GM12864 (cell line): ENCODE measurements at places on chromosomes 3 and 15.

DNA sequence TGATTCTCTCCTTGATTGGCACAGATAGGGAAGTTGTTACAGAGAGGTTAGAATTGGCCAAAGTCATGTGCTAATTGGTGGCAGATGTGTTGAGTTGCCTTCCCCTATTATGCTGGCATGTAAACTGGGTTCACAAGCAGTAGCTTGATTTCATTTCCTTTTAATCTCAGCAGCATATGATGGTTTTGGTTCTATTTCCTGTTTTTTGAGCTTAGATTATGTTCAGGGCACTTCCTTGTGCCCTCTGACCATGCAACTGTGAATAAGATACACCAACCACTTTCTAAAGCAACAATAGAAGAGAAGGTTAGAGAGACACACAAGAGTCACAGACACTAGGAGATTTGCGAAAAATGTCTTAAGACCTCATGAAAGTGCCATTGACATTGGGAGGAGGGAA is 16.5 kb downstream of the HPS3 start:
- DNase-seq = peak; percentile 31

DNA sequence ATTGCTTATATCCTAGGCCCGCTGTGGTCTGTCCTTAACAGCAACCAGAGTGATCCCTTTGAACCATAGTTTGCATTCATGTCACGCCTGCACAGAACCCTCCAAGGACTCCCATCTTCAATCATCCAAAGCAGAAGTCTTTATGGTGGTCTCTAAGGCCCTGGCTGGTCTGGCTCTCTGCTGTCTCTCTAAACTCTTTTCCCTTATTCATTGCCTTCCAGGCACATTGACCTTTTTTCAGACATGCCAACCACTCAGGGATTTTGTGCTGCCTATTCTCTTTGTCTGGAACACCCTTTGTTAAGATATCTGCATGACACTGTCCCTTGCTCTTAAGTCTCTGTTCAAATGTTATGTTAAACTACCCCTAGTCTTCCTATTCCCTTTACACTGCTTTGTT is 21.9 kb upstream of the ZBTB47 start:
- no peak for DNase-seq

DNA sequence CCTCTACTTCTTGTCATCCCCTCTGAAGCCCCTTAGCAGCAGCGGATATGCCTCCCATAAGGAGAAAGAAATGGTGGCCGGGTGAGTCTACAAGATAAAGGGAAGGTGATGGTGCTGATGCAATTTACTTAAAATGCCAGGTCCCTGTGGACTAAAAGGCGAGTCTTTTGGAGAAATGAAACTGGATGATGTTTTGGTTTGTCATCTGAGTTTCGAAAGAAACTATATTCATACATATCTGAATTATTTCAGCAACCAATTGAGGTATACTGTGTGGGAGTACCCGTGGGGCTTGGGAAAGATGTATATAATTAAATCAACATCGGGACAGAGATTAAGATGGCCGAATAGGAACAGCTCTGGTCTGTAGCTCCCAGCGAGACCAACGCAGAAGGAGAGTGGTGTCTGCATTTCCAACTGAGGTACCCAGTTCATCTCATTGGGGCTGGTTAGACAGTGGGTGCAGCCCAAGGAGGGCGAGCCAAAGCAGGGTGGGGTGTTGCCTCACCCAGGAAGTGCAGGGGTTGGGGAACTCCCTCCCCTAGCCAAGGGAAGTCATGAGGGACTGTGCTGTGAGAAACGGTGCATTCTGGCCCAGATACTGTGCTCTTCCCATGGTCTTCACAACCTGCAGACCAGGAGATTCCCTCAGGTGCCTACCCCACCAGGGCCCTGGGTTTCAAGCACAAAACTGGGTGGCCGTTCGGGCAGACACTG is 210.6 kb upstream of the CHRM5 start:
- no peak for DNase-seq

GRCh38 chr3:189001559-189001958 is 170.2 kb upstream of the TPRG1 start:
- DNase-seq = no peak

- DNase-seq = no peak
These were observed 151.9 kb downstream of the FAM43A start for GRCh38 chr3:194837457-194838127.

GRCh38 chr3:112654979-112655378 is 14.0 kb upstream of the CCDC80 start:
- DNase-seq = no peak

DNA sequence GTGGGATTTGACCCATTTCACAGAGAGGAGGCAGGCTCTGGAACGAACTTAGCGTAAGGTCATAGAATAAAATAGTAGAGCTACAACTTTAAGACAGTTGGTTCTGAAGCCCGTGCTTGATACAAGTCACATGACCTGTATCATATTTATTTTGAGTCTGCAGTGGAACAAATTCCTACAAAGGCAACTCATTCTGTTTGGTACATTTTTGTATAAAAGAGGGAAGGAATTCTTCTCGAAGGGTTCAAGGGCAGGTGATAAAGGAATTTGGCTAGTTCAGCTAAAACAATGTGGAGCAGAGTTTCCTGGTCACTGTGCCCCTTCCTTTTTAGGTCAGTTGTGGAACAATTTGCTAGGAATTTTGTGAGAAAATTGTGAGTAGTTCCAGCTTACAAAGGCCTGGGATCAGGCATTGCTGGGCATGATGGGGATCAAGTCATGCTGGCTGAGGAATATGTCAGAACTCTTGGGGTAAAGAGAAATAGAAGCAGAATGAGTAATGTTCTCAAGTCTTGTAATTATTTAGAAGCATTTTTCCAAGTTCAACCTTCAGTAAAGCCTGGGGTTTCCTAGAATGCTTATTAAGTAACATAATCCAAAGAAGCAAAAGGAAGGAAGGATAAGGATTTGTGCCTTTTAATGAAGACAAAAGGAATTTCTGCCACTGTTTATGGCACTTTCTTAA is 19.1 kb downstream of the USP3 start:
- DNase-seq = no peak

DNA sequence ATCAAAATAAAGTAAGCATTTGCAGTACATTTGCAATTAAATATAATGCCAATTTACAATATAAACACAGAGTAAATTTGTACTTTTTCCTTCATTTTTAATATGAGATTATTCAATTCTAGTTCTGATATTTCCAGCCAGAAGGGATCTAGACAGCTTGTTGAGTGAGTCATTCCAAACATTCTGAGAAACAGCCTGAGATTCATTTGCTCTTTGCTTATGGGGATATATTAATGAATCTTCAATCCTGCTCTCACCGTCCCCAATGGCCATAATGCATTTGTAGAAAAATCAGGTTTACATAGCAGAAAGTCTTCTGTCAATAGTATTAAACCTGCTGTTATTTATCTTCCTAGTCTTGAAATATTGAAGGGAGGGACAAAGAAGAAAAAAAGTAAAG is 554.2 kb downstream of the TUSC7 start:
- no peak for DNase-seq

GRCh38 chr3:126770096-126770495 is 66.1 kb downstream of the CHCHD6 start:
- no peak for DNase-seq

DNA sequence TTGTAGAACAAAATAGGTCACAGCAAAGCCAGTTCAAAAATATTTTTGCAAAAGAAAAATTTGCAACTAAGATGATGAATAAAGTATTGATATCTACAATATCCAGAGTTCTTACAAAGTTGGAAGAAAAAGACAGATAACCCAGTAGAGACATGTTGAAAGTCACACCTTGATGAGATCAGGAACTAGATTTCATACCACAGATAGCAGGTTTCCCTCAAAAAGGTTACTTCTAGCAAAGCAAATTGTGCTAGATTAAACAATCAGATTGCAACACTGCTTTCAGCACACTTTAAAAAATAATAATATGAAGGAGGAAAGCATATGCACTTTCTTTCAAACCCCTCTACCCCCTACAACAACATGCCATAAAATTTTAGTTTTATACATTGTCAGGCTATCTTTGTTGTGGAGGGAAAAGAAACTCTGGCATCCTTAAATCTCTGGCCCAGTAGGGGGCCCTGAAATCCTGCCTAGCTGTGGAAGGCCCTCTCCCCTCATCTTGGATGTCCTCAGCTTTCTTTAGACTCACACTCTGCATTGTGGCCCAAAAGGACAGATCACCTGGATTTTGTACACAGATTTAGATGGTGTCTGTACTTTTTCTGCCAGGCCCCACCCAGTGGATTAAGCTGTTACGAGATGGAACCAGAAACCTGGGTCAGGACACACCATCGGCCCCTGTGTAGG is 50.9 kb downstream of the CCR3 start:
- no peak for DNase-seq

- no peak for DNase-seq
These were observed 41.1 kb upstream of the PLSCR5 start for GRCh38 chr3:146646261-146646660.

DNA sequence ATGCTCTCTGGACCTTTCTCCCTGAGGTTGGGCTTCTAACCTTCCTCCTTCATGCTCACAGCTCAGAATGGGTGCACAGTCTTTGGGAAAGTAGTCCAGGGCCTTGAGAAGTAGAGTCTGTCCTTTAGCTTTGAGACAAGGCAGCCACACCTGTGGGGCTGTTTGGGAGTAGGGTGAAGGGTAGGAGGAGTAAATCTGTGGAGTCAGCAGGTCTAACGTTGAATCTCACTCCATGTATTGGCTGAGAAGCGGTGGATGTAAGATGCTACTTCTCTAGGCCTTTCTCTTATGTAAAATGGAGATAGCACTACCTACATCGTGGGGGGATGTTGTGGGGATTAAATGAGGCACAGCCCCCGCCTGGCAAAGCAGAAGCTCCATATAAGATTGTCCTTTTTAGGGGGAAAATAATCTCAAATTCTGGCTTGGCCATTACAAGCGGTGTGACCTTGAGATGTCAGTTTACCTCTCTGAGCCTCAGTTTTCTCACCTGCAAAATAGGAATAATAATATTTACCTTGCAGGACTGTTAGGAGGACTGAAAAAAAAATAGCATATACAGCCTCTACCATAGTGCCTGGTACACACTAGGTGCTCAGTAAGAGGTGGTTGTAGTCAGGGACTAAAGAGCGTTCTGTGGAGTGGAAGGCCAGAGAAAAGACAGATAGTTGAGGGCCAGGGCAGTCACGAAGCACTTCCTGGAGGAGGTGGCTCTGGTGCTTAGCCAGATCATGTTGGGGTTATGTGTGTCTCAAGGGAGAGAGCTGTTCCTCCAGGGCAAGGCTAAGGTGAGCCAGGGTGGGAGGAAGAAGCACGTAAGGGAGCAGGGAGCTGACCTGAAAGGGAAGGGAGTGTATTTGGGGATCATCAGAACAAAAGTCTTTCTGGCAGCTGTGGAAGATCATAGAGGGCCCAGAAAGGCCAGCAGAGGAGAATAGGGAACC is 82.8 kb upstream of the MRPS22 start:
- DNase-seq = no peak

- DNase-seq = no peak
These were observed 23.9 kb downstream of the RNF111 start for GRCh38 chr15:59011262-59011952.

- DNase-seq = no peak
These were observed 380.0 kb upstream of the DPH6 start for GRCh38 chr15:35926007-35926380.

DNA sequence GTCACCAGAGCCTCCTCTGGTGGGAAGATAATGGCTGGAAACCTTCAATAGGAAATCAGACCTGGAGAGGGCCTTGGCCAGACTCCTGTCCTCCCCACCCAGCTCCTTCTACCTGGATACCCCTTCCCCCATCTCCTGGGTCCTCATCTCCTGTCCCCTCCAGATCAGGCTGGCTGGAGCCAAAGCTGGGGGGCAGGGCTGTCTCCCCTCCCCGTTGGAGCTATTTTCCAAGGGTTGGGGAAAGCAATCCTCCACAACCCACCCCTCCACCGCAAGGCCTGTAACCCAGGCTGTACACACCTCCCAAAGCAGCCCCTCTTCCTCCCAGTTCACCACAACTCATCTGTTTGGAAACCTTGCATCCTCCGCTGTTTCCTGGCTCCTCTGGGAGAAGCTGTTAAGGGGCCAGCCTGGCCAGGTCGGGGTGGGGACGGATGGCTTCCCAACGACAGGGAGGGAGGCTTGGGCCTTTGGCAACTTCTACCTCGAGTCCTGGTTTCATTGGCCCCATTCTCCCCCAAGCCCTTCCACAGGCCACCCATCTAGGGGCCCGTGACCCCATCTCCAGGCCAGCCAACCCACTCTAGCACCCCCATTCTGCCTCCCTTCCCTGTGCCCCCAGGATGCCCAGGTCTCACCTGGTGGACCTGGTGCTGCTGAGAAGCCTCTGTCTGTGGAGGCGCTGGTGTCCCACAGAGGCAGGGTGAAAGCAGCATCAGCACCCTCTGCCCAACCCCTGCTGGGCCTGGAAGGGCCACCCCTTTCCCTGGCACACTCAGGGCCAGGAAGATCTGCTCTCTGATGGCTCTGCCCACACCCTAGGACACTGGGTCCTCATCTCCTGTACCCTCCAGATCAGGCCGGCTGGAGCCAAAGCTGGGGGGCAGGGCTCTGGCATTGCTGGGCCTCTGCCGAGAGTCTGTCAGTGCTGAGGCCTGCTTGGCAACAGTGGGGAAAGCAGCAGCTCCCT is 22.1 kb upstream of the GOLGA6C start:
- DNase-seq = no peak

- DNase-seq = no peak
These were observed 1.3 kb downstream of the ISL2 start for GRCh38 chr15:76337696-76338485.

GRCh38 chr3:147361454-147362420 is 44.6 kb downstream of the ZIC4 start:
- peak; percentile 4 for DNase-seq

DNA sequence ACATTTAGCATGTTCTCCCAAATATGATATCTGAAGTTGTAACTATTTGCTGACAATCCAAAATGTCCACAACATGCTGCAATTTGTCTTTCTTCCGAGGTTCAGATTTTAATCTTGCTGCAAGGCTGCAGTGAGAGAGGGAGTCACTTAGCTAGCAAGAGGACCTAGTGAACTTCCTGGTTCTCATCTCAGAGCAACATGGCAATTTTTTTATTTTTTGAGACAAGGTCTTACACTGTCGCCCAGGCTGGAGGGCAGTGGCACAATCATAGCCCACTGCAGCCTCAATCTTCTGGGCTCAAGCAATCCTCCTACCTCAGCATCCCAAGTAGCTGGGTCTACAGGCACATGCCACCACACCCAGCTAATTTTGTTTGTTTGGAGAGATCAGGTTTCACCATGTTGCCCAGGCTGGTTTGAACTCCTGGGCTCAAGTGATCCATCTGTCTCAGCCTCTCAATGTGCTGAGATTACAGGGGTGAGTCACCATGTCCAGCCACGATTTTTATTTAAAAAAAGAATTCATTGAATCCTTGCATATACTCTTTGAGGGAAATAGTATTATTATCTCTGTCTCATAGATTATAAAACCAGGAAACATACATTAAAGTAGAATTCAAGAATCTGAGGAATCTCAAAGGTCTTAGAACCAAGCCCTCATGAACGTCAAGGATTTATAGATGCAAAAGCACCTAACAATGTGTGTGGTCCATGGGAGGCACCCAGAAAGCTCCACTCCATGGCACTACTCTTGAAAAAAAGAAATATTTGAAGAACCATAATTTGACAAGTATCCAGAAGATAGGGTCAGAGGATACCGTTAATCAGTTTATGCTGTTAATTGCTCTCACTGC is 9.1 kb downstream of the HDC start:
- DNase-seq = no peak
